Breast epithelium (tissue), 4 donors: ENCODE measurements at places on chromosomes 11 and 22.

DNA sequence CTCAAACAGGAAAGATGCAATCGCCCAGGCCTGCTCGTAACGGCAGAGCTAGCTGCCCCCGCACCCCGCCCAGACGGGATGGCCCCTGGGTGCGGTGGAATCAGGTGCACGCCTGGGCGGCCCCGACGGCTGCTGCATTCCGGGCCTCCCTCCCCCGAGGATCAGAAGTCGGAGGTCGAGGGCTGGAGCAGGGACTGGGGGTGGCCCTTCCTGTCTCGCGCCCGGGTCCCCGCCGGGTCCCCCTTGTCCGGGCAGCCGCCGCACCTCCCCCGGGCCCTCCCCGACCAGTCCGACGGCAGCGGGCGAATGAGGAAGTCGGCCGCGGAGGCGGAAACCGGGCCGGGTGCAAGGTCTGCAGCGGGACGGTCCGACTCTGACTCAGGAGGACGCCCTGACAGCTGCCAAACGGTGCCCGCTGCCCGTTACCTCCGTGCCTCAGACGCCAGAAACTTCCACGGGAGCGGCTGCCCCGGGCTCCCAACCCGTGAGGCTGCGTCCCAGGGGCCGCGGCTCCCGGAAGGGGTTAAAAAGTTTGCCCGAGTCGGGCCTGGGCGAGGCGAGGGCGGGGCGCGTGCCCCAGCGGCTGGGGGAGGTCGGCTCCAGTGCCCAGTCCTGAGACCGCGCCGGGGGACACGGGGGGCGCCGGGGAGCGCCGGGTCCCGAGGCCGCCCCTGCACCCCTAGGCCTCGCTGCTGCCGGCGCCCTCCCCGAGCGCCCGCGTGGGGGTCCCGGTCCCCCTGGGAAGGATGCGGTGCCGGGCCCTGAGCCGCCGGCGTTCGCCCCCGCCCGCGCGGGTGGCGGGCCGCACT is 663 bp downstream of the MYH9 start:
- DNase-seq = no peak

DNA sequence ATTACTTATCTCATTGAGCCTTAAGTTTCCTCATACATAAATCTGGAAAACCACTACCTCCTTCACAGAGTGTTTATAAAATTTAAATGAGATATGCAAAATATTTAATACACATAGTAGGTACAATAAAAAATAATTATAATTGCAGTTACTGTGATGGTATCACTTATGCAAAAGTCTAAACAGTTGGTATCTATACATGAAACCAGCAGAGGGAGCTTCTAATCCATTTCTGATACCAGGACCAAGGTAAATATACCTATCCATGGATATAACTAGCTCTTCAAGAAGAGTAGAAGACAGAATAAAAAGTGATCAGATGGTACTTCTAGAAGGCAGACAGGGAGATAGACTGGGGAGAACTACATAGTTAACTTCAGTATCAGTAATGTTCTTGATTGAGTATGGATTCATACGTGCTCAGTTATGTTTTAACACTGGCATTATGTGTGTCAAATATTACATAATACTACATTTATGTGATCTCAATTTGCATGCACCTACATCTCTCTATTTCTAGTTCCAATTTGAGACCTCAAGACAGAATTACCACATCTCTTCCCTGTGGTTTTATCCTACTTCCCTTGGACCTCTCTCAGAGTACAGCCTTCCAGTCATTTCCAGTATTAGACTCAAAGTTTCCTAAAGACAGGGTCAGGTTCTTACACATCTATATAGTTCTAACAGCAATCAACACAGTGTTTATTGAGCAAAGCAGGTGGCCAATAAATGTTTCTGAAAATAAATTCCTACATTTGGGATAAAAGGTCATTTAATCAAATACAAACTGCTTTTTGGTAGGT is 13.7 kb upstream of the TSG101 start:
- DNase-seq = no peak

DNA sequence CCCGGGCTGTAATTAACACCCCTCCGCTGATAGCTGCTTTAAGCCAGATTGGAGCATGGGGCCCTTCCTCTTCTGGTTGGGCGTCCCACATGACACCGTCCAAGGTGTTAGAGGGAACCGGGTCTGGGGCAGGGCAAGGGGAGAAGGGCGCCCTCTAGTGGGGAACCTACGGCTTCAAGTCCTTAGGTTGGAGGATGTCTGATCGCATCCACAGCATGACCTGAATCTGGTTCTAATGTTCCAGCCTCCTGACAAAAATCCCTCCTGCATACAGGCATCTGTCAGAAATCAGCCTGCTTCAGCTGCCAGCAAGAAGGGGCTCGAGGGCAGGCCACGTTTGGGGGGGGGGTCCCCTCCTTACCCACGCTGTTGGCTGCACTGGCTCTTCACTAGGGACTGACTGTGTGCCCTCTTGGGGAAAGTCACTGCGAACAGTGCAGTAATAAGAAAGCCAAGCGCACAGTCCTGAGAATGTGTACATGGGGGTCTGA is 94.2 kb upstream of the TBCEL start:
- DNase-seq = no peak

- DNase-seq = no peak
Measured at GRCh38 chr11:95545116-95545875, 244.3 kb downstream of the FAM76B start.

DNA sequence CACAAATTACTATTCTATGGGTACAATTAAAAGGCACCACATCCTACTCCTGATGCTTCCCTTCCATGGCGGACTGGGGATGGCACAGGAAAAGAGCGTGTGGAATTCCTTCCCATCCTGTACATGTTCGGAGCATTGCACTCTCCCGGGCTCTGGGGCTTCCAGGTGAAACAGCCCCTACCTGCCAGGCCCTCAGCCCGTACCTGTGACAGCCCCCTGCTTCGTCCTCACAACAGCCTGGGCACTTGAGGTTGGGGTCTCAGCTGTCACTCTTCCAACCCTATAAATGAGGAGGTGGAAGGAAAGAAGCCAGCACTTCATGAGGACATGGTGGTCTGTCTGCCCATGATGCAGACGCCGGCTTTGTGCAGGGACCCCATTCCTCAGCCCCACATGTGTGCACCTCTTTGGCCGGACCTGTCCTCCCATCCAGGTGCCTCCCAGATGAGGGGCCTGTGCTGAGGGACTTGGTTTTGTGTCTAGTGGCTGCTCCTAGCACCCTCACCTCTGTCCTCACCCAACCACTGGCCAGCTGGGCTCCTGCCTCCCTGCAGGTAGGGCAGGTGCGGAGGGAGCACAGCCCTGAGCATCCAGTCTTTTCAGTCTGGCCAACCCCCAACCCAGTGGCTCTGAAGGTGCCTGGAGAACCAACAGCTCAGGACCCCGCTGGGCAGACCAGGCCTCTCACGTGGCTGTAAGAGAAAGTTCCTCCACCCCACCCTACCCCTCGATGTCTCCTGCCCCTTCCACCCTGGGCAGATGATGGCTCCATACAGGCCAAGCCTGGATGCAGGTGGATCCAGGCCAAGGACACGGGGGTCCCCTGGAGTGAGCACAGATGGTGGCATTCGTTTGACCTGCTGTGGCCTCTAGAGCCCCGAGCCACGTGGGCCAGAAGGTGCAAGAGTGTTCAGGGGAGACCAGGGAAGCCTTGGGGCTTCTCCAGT is 23.4 kb upstream of the WNT7B start:
- DNase-seq = no peak

DNA sequence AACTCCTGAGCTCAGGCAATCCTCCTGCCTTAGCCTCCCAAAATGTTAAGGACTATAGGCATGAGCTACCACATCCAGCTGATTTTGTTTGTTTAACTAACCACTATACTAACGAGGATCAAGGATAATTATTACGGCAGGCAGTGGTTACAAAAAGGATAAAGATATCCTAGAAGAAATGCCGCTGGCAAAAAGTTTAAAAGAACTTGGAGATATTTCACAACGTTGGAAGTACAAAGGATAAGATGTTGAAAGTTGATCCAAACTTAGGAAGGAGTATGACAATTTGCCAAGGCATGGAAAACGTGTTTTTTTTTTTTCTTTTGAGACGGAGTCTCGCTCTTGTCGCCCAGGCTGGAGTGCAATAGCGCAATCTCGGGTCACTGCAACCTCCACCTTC is 13.4 kb downstream of the AP5B1 start:
- no peak for DNase-seq

DNA sequence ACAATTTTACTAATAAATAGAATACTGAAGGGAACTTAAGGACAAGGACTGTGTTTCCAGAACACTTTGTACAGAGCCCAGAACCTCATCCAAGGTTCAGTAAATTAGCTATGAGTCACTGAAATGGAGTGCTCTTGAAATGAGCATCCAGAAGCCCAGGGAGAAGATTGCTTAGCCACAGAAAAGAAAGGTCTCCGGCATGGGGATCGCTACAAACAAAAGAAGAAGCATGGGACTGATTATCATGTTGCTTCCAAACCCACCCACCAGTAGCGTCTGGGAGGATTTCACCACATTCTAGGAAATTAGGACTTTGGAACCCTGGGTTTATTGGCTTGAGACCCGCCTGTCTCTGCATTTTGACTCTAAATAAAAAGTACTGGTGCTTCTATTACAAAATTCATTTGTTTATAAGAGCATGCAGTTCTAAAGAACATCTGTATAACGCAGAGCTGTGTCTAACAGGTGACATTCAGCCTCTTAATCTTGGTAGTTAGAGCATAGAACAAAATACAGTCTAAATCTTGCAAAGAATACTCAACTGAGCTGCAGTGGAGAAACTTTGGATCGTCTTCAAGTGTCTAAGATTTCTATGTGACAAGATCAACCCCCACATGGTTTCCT is 35.9 kb upstream of the SESN3 start:
- no peak for DNase-seq
